ENCODE measurements at places on chromosomes 3 and 15. TPM values are rescaled to one million over a fixed set of nuclear protein-coding genes. Genes with fewer than 3 reads are reported as not detected.

OR5K2 gene
- total RNA-seq = not detected

RETNLB gene
- total RNA-seq = not detected

ALDH1L1 gene
- 0.11 TPM for total RNA-seq

WNT5A gene
- 109 TPM for total RNA-seq

SERINC4 gene
- 0.11 TPM for total RNA-seq

LPP gene
- total RNA-seq = 45.7 TPM

COLQ gene
- total RNA-seq = 0.29 TPM

CTXN2 gene
- not detected for total RNA-seq

SHC4 gene
- total RNA-seq = 0.24 TPM

GOLGA8A gene
- 19.6 TPM for total RNA-seq

PHLDB2 gene
- total RNA-seq = 79.5 TPM

TMEM44 gene
- 8.8 TPM for total RNA-seq

GALNT15 gene
- total RNA-seq = 0.69 TPM

HRG gene
- total RNA-seq = not detected

GP5 gene
- total RNA-seq = not detected

TMEM158 gene
- 4.9 TPM for total RNA-seq

HYAL1 gene
- total RNA-seq = 0.06 TPM

OXTR gene
- total RNA-seq = 0.63 TPM

IMPDH2 gene
- total RNA-seq = 180 TPM

MYL3 gene
- total RNA-seq = not detected

EHHADH gene
- 7.4 TPM for total RNA-seq

PCLAF gene
- total RNA-seq = 61.5 TPM

SLC6A1 gene
- not detected for total RNA-seq

SLC28A1 gene
- total RNA-seq = not detected

GLCE gene
- 14.1 TPM for total RNA-seq

ZBED2 gene
- 1.0 TPM for total RNA-seq

PIF1 gene
- 26.6 TPM for total RNA-seq

GOLGA6A gene
- total RNA-seq = 0.06 TPM

KIF15 gene
- total RNA-seq = 38.3 TPM

SUSD5 gene
- total RNA-seq = 2.3 TPM

DCLK3 gene
- total RNA-seq = not detected

EPHB1 gene
- total RNA-seq = 2.5 TPM

DISP2 gene
- total RNA-seq = 0.51 TPM

WDR72 gene
- 0.17 TPM for total RNA-seq

HTR3E gene
- total RNA-seq = not detected

Measured in Daoy (cell line).